ENCODE measurements at places on chromosomes 2 and 18.

GRCh38 chr18:66222174-66222573 is 381.7 kb downstream of the CDH19 start:
- DNase-seq = no peak
- no peaks in the 10 kb centered on the region for H3K27me3 ChIP-seq
- H3K4me3 ChIP-seq = no peak overlapping the region
- no peaks in the 10 kb centered on the region for H3K36me3 ChIP-seq
- H3K4me1 ChIP-seq = no peaks in the 10 kb centered on the region
- H3K27ac ChIP-seq = no peak overlapping the region

GRCh38 chr18:46756559-46757201 is at the start of gene ST8SIA5:
ST8SIA5 (minus strand) TSS chr18:46757053; CDS start chr18:46756508, 545 bp downstream.
- H3K36me3 ChIP-seq = no peaks in the 10 kb centered on the region
- peak; percentile 46 for DNase-seq
- H3K27me3 ChIP-seq = peaks cover 56% of the 10 kb centered on the region
- peaks cover 12% of the 10 kb centered on the region for H3K4me1 ChIP-seq
- H3K27ac ChIP-seq = no peak within 1 kb of the TSS

DNA sequence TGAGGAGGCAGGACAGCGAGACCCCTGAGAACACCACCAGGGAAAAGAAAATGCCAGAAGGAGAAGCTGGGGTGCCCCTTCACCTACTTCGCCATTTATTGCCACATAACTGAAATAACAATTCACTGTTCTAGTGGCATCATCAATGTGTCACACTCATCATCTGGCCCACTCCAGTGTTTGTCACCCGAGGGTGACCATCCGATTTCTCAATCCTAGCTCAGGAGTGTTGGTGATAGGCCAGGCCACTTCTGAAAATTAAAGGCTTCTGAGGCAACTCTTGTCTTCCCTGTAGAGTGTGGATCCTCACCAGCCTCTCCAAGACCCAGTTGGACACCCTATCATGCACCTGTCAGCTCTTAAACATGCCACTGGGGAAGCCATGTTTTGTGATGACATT is 62.9 kb upstream of the BZW1 start:
- no peaks in the 10 kb centered on the region for H3K4me1 ChIP-seq
- H3K4me3 ChIP-seq = no peak overlapping the region
- no peak overlapping the region for H3K27ac ChIP-seq
- no peaks in the 10 kb centered on the region for H3K36me3 ChIP-seq
- DNase-seq = no peak

DNA sequence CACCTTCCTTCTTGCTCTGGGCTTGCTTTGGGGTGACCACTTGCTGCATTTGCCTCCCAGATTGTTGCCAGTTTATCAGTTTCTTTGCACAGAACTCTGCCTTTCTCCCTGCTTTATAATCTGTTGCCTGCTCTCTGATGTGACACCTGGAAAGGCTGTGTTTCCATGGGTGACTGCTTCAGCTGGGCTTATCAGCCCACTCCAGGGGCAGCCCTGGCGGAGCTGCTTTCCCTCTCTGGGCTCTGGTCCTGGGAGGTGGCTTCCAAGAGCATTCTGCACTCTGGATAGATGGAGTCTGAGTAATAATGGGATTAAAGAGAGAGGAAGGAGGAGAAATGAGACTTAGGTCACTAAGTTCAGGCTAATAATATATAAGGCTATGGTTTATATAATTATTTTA is 352.7 kb downstream of the TSN start:
- H3K4me3 ChIP-seq = no peak overlapping the region
- H3K27ac ChIP-seq = no peak overlapping the region
- H3K4me1 ChIP-seq = no peaks in the 10 kb centered on the region
- H3K36me3 ChIP-seq = no peaks in the 10 kb centered on the region

- H3K4me3 ChIP-seq = peak overlapping the region; percentile 36
- no peaks in the 10 kb centered on the region for H3K27me3 ChIP-seq
- H3K4me1 ChIP-seq = peaks cover 7% of the 10 kb centered on the region
- no peak for DNase-seq
- H3K36me3 ChIP-seq = no peaks in the 10 kb centered on the region
Measured at GRCh38 chr18:38931754-38932050, 1366.1 kb upstream of the CELF4 start.

- no peak for DNase-seq
- no peaks in the 10 kb centered on the region for H3K4me1 ChIP-seq
- peaks cover 6% of the 10 kb centered on the region for H3K36me3 ChIP-seq
- H3K27me3 ChIP-seq = no peaks in the 10 kb centered on the region
- H3K4me3 ChIP-seq = no peak overlapping the region
Measured at GRCh38 chr2:1658394-1659151, 85.7 kb downstream of the PXDN start.

DNA sequence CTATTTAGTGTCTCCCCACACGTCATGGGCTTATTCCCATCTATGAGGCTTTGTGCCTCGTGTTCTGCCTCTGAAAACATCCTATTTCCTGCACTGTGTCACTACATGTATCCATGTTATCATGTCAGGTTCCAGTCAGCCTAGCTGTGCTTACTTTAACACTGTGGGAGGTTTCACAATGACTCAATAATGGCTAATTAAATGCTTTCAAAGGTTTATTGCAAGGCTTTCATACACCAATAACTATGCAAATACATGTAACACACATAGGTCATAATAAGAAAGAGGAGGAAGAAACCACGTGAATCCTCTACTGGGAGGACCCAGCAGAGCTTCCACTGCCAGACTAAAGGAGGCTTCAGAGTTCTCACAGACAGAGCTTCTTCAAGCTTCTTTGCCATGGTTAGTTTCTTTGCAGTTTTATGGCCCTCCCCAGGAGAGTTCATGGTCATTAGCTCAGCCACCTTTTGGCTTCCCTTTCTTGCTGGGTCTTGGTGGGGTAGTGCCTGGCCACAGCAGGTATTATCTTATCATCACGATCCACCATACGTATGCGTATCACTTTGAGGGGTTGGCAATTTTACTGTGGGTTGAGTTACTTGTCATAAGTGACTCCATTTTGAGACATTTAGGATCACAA is 5.1 kb upstream of the COLEC12 start:
- no peak overlapping the region for H3K4me3 ChIP-seq
- peaks cover 21% of the 10 kb centered on the region for H3K27me3 ChIP-seq
- no peak for DNase-seq
- H3K4me1 ChIP-seq = peaks cover 5% of the 10 kb centered on the region
- H3K36me3 ChIP-seq = no peaks in the 10 kb centered on the region

GRCh38 chr2:86286516-86286915 is 50.9 kb downstream of the REEP1 start:
- no peaks in the 10 kb centered on the region for H3K36me3 ChIP-seq
- DNase-seq = no peak
- no peaks in the 10 kb centered on the region for H3K4me1 ChIP-seq
- H3K4me3 ChIP-seq = no peak overlapping the region
- H3K27ac ChIP-seq = no peak overlapping the region
- no peaks in the 10 kb centered on the region for H3K27me3 ChIP-seq

GRCh38 chr2:179037807-179038206 is 12.1 kb downstream of the CCDC141 start:
- no peaks in the 10 kb centered on the region for H3K36me3 ChIP-seq
- H3K4me3 ChIP-seq = no peak overlapping the region
- H3K27me3 ChIP-seq = no peaks in the 10 kb centered on the region
- DNase-seq = no peak
- no peaks in the 10 kb centered on the region for H3K4me1 ChIP-seq

GRCh38 chr2:6325616-6326015 is 540.1 kb downstream of the CMPK2 start:
- peaks cover 4% of the 10 kb centered on the region for H3K4me1 ChIP-seq
- DNase-seq = peak; percentile 47
- H3K27me3 ChIP-seq = no peaks in the 10 kb centered on the region
- no peaks in the 10 kb centered on the region for H3K36me3 ChIP-seq
- H3K27ac ChIP-seq = no peak overlapping the region
- no peak overlapping the region for H3K4me3 ChIP-seq
